ENCODE measurements at places on chromosomes 16 and 17. TPM values are rescaled to one million over a fixed set of nuclear protein-coding genes. Genes with fewer than 3 reads are reported as not detected.

TVP23A gene
- total RNA-seq: not detected

- no peak for DNase-seq
Observed at GRCh38 chr17:15319452-15320010, 21.9 kb downstream of the TEKT3 start.

WSCD1 gene
- 3.8 TPM for total RNA-seq

GRCh38 chr17:29576214-29577000 lies 7.9 kb downstream of the TP53I13 start:
- DNase-seq: no peak

GRCh38 chr16:55640701-55641327 lies 15.0 kb upstream of the SLC6A2 start:
- DNase-seq: no peak

- DNase-seq: no peak
Observed at GRCh38 chr17:28895794-28896447, 1.6 kb downstream of the FLOT2 start.

- DNase-seq: no peak
Observed at GRCh38 chr16:55981557-55981956, 106.4 kb upstream of the CES5A start.

COIL gene
- 14.9 TPM for total RNA-seq

CPHXL2 gene
- not detected for total RNA-seq

DNA sequence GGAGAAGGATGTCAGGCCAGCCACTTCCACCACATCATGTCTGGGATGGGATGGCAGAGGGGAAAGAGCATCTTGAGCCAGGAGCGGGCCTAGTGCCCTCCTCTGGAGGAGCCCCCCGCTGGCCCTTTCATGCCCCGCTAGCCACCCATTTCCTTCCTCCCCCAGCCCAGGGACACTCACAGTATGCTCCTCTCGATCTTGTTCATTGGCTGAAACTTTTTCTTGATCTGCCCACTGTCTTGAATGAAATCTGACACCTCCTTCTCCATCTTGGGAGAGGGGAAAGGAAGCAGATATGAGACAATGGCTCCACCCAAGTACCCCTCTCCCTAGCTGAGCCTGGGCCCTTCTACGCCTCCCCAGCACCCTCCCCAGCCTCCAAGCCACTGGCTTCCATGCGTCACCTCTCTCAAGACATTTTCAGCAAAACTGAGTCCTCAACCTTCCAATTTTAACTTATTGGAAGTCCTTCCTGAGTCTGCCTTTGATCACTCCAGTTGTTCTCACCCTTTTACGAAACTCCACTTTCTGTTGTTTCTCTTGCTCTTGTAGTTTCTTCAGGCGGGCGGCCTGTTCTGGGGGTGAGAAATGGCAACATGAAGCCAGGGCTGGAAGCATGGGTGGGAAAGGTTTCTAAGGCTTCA lies 7.2 kb downstream of the SPAG7 start:
- no peak for DNase-seq

CD300E gene
- total RNA-seq: not detected

ADAMTS18 gene
- total RNA-seq: not detected

SLC5A2 gene
- total RNA-seq: not detected

DNA sequence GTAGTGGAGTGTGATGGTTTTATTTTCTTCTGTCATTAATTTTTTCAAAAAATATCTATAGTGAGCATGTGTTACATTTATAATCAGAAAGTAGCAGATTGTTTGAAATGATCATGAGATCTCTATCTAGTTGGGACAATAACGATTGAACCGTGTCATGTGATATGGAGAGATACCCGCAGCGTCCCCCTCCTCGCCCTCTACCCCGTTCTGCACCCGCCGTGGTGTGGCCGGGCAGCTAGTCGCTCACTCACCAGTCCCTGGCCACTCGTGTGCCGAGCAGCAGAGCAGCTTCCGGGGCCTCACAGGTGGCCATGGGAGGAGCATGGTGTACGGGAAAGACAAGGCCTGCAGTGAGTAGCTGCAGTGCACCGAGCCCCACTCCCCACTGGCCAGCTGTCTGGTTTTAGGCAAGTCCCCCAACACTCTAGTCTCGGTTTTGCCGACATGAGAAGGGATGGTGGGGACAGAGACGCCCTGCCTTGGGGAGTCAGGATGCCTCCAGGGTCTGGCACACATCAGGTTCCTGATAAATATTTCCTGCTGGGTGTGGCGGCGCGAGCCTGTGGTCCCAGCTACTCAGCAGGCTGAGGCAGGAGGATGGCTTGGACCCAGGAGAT lies 15.3 kb downstream of the MLYCD start:
- DNase-seq: no peak
